ENCODE measurements at places on chromosomes 2 and 18.

DNA sequence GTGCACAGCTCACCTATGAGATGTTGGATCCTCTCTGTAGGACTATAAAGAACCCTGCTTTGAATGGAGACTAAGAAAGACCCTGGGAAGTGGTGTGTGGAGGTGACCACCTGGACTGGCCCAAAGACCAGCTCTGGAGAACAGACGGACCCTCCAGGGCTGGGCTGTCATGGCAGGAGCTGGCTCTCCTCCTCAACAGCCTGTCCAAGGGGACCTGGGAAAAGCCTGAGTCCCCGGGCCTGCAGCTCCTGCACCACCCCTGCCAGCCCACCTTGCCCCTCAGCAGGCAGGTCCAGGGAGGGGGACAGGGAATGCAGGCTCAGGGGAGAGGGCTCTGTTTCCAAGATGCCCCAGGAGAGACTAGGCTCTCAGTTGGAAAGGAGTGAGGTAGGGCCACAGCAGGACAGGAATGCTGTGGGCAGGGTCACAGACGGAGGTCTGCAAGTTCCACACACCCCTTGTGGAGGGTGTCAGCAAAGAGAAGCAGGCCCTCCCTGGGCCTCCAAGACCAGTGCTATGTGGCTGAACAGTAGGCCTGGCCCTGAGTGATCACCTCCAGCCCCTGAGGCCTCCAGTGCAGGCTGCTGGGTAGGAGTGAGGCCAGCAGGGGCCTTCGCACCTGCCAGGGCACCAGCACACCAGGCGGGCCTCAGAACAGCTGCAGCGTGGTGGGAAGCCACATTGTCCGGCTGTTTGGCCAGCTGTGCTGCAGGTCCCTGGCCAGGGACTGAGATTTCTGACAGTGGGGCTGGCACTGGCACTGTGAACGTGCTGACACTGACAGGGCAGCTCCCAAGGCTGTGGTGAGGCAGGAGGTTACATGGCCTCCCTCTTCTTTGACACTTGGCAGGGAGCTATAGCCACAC, 86.4 kb upstream of the OTOS start:
- no peak for DNase-seq

DNA sequence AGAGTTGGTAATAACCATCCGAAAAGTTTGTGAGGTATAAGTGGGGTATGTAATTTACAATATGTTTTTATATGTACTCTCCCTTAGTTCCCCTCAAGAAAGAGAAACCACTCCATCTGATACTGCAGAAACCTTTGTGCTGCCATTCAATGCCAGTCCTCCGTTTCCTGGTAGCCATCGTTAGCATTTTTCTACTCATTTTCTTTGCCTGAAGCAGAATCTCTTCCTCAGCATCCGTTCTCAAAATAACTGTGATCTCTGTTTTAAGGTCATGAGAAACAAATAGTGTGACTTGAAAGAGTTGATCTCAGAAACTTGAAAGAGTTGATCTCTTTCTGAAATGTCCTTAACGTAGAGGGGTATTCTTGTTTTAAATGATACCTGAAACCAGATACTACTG, 996 bp downstream of the PTCD3 start:
- DNase-seq, result no peak

GRCh38 chr18:64886995-64887394, 738.1 kb upstream of the LINC00305 start:
- DNase-seq, result no peak

DNA sequence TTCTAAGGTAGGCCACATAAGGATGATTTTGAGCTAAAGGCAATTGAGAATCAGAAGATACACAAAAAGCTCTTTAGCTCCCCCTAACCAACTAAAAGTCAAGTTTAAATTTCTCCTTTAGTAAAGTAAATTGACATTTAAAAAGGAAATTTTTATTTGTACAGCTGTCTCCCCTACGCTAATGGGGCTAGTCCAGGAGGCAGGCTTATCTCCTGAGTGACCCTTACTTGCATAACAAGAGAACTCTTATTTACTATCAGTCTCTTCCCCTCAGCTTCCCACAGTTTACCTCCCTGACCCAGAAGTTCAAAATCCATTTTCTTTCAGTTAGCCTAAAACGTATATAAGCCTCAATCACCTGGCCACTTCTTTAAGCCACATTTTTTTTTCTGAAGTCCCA, 1002.8 kb upstream of the NRXN1 start:
- DNase-seq, result no peak

- no peak for DNase-seq
Observed at GRCh38 chr2:16047701-16048100, 107.4 kb downstream of the MYCN start.

GRCh38 chr2:216388046-216388884, 16.0 kb upstream of the MARCHF4 start:
- no peak for DNase-seq
